ENCODE measurements at places on chromosomes 13 and 19.

- no peak for DNase-seq
These were observed 74.9 kb downstream of the LHFPL6 start for GRCh38 chr13:39527961-39528660.

- peak; percentile 4 for DNase-seq
These were observed 199.4 kb upstream of the IPO5 start for GRCh38 chr13:97753942-97754670.

DNA sequence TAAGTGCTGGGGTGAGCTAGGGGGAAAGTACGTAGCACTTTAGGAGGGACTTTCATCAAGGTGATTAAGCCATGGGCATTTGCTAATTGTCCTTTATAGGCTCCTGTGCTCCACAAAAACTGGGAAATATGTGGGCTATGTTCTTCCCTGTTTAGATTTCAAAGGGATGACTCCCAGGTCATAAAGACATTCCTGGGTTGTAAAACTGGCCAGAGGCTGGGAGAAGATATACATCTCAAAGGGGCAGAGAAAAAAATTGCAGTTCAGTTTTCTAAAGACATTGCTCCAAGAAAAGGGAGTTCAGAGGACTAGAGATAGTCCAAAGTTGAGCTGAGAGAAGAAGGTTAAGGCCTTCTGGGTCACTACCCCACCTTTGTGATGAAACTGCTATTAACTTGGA, 204.8 kb downstream of the MYO16 start:
- no peak for DNase-seq

- no peak for DNase-seq
These were observed 77.5 kb downstream of the C13orf42 start for GRCh38 chr13:51033421-51034185.

DNA sequence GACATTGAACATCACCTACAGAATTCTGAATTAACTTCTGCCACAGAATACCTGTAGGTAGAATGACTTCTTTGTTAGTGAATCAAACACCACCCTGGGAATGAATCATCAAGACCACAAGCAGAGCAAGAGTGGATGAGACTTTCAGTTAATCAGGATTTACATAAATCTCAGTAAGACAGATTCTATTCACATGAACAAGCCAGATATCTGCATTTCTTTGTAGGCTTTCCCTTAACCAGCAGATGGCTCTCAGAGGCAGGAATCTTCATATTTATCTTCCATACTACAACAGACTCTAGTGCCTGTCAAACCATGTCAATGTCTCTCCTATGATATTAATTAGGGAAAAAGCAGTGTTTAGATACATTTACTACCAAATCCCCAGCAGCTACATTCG, 412.1 kb downstream of the KLF12 start:
- no peak for DNase-seq

- DNase-seq: no peak
These were observed 236.3 kb downstream of the COL4A1 start for GRCh38 chr13:110070511-110071120.

DNA sequence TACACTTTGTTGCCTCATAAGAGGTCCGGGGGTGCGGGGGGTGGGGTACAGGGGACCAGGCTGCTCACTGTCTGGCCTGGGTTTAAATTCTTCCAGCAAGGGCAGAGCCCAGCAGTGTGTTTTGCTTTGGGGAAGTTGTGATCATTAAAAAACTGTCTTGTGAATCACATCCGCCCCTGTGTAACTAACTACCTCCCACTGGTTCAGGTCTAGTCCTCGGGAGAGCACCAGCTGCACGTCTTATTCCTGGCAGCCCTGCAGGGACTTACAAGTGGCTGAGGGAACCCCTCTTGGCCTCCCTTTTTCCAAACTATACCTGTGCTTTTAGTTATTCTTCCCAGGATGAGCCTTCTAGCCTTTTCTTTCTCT, 127.5 kb downstream of the SIPA1L3 start:
- no peak for DNase-seq

- DNase-seq: no peak
These were observed 445.7 kb downstream of the RFC3 start for GRCh38 chr13:34263681-34264080.

GRCh38 chr19:35202722-35203688, 25.5 kb downstream of the FAM187B start:
- no peak for DNase-seq
